Left colon (tissue), 2 donors: ENCODE measurements at places on chromosomes 6 and 20. TPM values are rescaled to one million over a fixed set of nuclear protein-coding genes. Genes with fewer than 3 reads are reported as not detected.

- peak; percentile 57 for DNase-seq
Observed at GRCh38 chr20:45467861-45468260, 1.7 kb upstream of the WFDC2 start.

LRRN4 gene
- not detected for total RNA-seq

DNA sequence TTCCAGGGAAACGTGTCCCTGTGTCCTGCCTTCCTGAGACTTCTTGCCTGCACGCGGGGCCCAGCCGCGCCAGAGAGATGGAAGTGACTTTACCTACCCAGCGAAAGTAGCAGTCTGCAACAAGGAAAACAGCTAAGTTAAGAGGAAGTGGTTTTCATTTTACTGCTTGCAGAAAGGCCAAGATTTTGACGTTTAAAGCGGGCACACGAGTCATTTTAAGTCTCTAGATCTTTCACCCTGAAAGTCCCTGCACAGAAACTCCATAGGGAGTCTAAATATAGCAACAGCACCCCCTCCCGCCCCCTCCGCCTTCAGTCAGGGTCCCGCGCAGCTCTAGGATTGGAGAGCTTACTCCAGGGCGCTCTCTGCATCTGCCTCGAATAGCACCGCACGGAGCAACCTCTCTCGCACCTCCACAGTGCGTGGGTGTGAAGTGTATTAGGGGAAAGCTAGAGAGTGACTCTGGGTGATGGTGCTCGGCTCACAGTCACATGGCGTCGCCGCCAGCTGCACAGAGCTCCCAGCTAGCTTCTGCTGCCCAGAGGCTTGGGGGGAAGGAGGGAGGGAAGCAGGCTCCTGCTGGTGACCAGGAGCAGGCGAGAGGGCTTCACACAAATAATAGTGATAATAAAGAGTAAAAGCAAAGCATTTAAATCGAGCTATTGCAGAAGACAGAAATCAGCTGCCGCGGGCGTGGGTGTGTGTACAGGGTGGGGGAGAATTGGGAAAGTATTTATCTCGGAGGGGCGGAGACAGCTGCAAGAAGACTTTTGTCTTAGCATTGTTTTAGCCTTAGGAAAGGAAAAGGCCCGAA is 1.8 kb upstream of the KCNQ5 start:
- DNase-seq: peak; percentile 47

MDFI gene
- total RNA-seq: 1.1 TPM

DNA sequence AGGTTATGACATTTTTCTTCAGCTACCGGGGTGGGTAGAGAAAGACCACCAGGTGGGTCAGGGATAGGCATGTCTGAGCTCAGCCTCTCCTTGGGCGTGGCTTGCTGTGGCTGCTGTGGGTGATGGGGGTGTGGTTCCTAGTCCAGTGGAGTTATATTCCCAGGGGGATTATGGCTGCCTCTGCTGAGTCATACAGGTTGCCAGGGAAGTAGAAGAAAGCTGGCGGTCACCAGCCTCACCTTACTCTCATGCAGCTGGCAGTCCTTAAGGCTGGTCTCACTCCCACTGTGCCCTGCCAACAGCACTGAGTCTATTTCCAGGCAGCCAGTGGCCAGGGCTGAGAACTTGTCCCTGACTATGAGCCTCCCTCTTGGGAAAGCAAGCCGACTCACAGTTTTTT is 130.0 kb downstream of the SCP2D1 start:
- no peak for DNase-seq

- DNase-seq: no peak
Observed at GRCh38 chr20:13718171-13718570, 66.5 kb downstream of the ESF1 start.

ADGRF5 gene
- 3.2 TPM for total RNA-seq

DNA sequence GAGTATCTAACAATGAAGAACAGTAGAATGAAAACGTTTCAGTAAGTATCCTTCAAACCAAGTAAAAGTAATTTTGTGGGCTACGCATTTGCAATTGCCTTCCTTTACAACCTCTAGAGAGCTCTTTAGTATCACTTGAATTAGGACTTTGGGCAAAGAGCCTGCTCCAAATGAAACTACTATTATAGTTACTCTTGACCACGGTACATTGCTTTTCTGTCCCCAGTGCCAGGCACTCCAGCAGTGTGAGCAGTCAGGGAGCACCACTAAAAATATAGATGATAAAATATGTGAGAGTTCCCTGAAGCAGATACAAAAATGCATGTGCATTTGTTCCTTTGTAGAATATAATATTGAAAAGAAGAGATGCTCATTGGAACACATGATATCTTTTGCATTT is 450.1 kb upstream of the MANEA start:
- DNase-seq: no peak

DNA sequence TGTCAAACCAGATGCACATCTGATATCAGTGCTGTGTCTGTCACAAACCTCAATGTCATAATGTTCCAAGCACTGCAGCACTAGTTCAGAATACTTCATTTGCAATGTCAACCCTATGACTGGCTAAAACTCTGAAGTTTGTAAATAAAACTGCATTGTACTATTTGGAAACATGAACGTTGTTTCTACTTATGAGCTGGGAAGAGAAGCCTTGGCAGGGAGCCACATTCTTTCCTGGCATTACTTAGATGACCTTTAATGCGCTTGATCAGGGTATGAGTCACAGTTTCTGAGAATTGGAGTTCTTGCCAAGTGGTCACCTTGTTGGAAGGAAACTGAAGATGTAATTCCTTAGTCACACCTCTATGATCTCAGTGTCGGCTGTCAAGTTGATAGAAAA is 664.8 kb upstream of the MMS22L start:
- DNase-seq: no peak

- DNase-seq: no peak
Observed at GRCh38 chr20:46805836-46806235, 88.8 kb upstream of the EYA2 start.
